Suppressor macrophage (primary cell): ENCODE measurements at places on chromosomes 4 and X.
A peak's percentile ranks its signal among the peaks of the same experiment; 100 is the strongest.

DNA sequence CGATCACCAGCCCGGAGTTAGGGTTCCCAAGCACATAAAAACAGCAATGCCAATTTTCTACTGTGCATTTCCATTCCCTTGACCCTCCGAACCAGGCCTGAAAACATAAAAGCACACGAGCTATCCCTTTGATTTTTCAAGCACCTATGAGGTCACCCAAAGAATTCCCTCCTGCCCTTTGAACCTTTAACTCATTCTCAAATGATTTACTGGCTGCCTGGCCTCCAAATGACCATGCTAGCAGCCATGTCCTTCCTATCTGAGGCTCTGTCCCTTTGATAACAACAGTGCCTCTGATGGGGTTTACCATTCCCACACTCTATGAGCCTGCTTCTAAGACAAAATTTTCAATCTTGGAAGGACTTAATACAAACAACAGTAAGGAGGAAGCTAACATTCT is 15.2 kb downstream of the SHROOM4 start:
- no peak for DNase-seq

- no peak for DNase-seq
Measured at GRCh38 chrX:3711331-3711917, 2.0 kb downstream of the PRKX start.

- no peak for DNase-seq
Measured at GRCh38 chr4:73901031-73901430, 31.8 kb downstream of the CXCL1 start.

- DNase-seq: no peak
Measured at GRCh38 chr4:16942491-16942890, 44.0 kb upstream of the LDB2 start.

DNA sequence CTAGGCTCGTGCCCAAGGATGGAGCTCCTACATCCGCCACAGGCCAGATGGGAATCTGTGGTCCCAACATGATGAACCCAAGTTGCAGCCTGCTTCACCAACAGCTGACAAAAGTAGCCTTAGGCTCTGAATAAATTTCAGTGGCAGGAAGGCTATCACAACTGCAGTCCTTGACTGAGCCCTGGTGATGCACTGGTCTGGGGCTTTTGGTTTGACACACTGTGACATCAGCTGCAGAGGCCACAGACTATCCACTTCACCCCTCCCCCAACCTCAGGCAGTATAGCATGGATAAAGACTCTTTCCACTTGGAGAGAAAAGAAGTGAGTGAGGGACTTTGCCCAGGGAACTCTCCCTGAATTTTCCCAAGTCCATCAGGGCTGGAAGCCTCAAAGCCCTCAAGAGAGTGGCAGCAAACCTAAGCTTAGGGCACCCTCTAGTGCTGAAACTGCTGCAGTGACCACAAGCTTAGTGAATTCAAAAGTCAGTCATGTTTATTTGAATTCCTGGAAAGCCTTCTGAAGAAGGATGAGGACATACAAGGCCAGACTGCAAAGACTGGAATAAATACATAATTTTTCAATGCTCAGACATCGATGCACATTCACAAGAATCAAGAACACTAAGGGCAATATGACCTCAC is 135.0 kb upstream of the TENT5D start:
- peak; percentile 9 for DNase-seq

- peak; percentile 67 for DNase-seq
Measured at GRCh38 chr4:17613761-17614415, 553 bp upstream of the MED28 start.
